ENCODE measurements at places on chromosomes 1 and 21.

DNA sequence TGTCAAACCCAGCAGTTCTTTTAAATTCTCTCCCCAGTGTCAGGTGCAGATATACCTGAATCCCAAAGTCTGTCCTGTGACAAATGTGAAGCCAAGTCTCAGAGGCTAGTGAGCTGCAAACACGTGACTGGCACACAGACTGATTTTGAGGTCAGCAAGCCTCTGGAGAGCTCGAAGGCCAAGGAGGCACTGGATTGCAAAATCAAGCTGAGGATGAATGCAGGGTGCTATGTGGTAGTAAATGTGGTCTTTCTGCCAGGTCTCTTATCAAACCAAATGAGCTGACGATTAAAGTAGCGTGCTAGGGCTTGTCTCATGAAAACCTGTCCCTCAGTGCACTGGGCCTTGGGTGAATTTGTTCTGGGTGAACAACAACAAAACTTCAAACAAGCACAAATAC is 20.6 kb downstream of the GPR3 start:
- H3K27ac ChIP-seq = no peak overlapping the region
- peaks cover 3% of the 10 kb centered on the region for H3K4me1 ChIP-seq
- peaks cover 48% of the 10 kb centered on the region for H3K36me3 ChIP-seq
- no peak overlapping the region for H3K4me3 ChIP-seq
- H3K27me3 ChIP-seq = no peaks in the 10 kb centered on the region

GRCh38 chr1:178938101-178938958 is 67.5 kb upstream of the ANGPTL1 start:
- H3K4me1 ChIP-seq = no peaks in the 10 kb centered on the region
- peak overlapping the region; percentile 88 for H3K27ac ChIP-seq
- DNase-seq = no peak
- H3K27me3 ChIP-seq = no peaks in the 10 kb centered on the region
- H3K4me3 ChIP-seq = no peak overlapping the region
- H3K36me3 ChIP-seq = no peaks in the 10 kb centered on the region

- no peaks in the 10 kb centered on the region for H3K36me3 ChIP-seq
- H3K27me3 ChIP-seq = no peaks in the 10 kb centered on the region
- DNase-seq = no peak
- H3K27ac ChIP-seq = no peak overlapping the region
- H3K4me1 ChIP-seq = no peaks in the 10 kb centered on the region
These were observed 231.2 kb downstream of the DSCAM start for GRCh38 chr21:40615505-40616376.

- peak; percentile 88 for DNase-seq
- no peaks in the 10 kb centered on the region for H3K27me3 ChIP-seq
- H3K27ac ChIP-seq = no peak overlapping the region
- H3K4me3 ChIP-seq = no peak overlapping the region
- H3K4me1 ChIP-seq = peaks cover 3% of the 10 kb centered on the region
These were observed 6.6 kb downstream of the CBR3 start for GRCh38 chr21:36141513-36141925.

DNA sequence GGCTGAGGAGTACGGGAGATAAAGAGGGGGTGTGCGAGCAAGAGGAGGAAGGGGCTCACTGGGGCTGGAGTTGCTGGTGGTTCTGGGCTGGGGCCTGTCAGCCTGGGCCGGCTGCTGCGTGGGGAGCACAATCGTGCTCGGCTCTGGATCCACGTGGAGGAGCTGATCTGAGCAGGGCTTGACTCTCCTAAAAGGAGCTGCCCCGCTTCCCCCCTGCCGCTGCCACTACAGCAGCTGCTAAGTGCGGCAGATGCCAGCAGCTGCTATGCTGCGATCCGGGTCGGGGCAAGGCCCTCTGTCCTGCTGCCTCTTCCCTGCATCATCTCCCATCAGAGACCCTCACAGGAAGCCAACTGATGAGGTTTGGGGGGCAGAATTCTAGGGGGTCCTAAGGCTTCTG is 165.9 kb downstream of the PCBP3 start:
- H3K36me3 ChIP-seq = no peaks in the 10 kb centered on the region
- no peak overlapping the region for H3K27ac ChIP-seq
- H3K4me1 ChIP-seq = no peaks in the 10 kb centered on the region
- H3K27me3 ChIP-seq = no peaks in the 10 kb centered on the region
- H3K4me3 ChIP-seq = no peak overlapping the region

GRCh38 chr1:77303387-77303786 is 21.6 kb downstream of the AK5 start:
- no peaks in the 10 kb centered on the region for H3K4me1 ChIP-seq
- H3K27ac ChIP-seq = no peak overlapping the region
- no peaks in the 10 kb centered on the region for H3K36me3 ChIP-seq
- DNase-seq = no peak
- H3K27me3 ChIP-seq = no peaks in the 10 kb centered on the region

DNA sequence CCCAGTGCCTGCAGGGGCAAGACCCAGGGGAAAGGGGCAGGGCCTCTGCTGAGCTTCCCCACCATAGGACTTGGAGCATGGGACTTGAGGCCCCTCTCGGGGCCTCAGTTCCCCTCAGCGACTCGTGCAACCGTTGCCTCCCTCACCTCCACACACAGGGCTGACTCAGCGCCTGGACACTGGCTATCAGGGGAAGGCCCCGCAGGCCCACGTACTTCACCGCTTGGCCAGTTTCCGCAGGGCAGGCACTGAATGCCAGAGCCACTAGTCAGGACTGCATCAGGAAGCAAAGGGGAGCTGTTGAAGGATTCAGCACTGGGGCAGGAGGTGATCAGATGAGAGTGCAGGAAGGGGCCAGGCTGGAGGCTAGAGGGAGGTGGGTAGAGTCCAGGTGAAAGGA is 15.5 kb upstream of the FAM131C start:
- H3K4me3 ChIP-seq = no peak overlapping the region
- no peak overlapping the region for H3K27ac ChIP-seq
- H3K36me3 ChIP-seq = no peaks in the 10 kb centered on the region

GRCh38 chr1:219582865-219583264 is 30.0 kb downstream of the ZC3H11B start:
- H3K36me3 ChIP-seq = no peaks in the 10 kb centered on the region
- H3K4me3 ChIP-seq = no peak overlapping the region
- H3K27me3 ChIP-seq = no peaks in the 10 kb centered on the region
- DNase-seq = no peak

Measured in sigmoid colon (tissue), 7 donors.